ENCODE measurements at places on chromosomes 6 and 20. TPM values are rescaled to one million over a fixed set of nuclear protein-coding genes. Genes with fewer than 3 reads are reported as not detected.
A peak's percentile ranks its signal among the peaks of the same experiment; 100 is the strongest.

BMP7 gene
- total RNA-seq = 1.8 TPM

TBX18 gene
- total RNA-seq = 20.6 TPM

DNA sequence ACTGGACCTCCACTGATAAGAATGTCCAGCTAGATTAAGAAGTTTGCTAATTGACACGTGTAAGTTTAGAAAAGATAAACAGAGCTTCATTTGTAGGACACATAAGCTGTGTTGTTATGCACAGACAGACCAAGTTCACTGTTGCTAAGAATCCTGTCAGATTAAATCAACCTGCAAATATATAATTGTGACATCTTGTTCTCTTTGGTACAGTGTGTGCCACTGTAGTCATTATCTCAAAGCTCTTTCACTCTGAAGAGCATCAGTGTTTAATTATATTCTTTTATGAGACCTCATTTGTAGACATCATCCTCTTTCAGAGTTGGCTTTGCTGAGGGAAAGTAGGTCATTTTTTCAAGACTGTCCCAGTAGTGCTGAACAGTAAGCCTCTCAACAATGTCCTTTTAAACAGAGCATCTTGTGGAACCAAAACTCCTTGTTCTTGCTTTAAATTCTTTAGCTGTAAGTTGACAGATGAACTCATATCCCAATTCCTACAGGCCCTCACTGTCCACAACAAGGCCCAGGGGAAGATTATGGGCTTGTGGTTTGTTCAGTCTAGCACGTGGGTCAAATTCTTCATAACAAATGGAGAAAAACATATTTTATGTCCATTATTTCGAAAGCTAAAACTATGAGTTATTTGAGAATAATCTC is 252.4 kb downstream of the HDGFL1 start:
- no peak for DNase-seq
- no peak overlapping the region for H3K27ac ChIP-seq
- H3K27me3 ChIP-seq = no peaks in the 10 kb centered on the region
- H3K36me3 ChIP-seq = no peaks in the 10 kb centered on the region
- H3K4me1 ChIP-seq = no peaks in the 10 kb centered on the region

DNA sequence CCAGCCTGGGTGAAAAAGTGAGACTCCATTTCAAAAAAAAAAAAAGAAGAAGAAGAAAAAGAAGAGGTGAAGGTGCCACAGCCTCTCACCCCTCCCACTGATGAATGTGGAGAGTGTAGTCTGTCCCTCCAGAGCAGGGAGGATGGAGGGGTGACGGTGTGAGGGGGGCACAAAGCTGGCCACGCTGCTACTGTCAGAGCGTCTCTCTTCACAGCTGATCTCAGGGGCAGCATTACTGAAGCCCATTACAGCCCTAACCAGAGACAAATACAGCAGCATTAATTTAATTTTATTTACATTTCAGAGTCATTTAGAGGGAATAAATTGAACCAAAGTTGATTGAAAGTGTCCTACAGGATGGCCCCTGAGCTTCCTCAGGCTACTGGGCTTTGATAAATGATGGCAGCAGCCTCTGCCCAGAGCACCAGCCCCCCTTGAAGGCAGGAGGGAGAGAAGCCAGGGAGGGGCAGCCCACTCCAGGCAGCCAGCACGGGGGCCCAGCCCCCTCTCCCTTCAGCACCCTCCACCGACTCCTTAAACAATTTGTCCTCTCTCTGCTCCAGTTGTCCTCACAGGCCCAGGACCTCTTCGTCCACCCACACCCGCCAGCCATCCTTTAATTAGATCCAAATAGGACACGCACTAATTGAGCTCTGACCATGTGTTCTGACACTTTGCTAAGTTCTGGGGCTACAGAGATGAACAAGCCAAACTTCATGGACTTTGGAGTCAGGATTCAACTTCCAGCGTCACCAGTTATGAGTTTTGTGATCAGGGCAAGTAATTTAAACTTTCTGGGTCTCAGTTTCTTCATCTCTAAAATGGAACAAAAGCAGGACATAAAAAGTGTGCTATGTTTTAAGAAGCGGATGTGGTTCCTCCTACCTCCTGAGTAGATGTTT is 18.6 kb upstream of the ZFAND3 start:
- H3K4me3 ChIP-seq = no peak overlapping the region
- H3K4me1 ChIP-seq = no peaks in the 10 kb centered on the region
- no peak overlapping the region for H3K27ac ChIP-seq
- no peaks in the 10 kb centered on the region for H3K36me3 ChIP-seq
- no peaks in the 10 kb centered on the region for H3K27me3 ChIP-seq
- DNase-seq = no peak

DNA sequence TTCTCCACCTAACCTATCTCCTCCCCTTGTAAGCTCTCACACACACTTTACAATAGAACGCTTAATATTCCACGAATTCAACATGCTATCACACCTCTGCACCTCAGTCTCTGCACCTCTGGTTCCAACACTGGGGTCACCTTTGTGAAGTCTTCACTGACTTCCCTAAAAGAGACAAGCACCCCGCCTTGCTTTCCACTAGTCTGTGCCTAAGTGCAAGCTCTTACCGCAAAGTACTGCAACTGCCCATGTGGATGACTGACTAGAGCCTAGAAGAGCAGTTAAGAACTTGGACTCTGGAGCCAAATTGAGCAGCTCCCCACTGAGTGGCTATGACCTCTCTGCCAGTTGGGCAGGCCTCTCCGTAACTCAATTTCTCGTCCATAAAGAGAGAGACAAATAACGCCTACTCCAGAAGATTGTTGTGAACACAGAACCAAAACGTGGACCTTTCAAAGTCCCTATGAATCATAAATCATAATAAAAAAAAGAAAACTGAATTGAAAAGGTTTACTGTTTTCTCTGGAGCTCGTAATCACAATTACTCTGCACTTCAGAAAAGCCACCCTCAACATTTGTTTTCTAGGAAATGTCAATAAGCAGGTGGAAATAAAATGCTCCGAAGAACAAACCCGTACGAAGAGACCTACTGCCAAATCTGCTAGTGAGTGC is 1.2 kb downstream of the IFNGR1 start:
- H3K4me1 ChIP-seq = peaks cover 25% of the 10 kb centered on the region
- no peaks in the 10 kb centered on the region for H3K36me3 ChIP-seq
- peak overlapping the region; percentile 100 for H3K27ac ChIP-seq
- H3K27me3 ChIP-seq = no peaks in the 10 kb centered on the region
- no peak for DNase-seq
